ENCODE measurements at places on chromosomes 12 and 14.

GRCh38 chr12:65948320-65949008 lies 124.2 kb downstream of the HMGA2 start:
- DNase-seq = no peak

DNA sequence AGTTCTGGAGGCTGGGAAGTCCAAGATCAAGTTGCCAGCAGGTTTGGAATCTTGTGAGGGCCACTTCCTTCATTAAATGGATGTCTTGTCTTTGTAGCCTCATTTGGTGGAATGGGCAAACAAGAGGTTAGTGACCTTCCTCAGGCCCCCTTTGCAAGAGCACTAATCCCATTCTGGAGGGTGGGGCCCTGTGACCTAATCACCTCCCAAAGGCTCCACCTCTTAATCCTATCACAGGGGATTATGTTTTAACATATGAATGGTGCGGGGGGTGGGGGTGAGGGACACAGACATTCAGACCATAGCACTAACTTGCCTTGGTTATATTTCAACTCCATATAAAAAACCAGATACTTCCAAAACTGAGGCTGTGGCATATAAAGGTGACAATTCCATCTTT lies 59.9 kb upstream of the PPP4R3A start:
- no peak for DNase-seq

DNA sequence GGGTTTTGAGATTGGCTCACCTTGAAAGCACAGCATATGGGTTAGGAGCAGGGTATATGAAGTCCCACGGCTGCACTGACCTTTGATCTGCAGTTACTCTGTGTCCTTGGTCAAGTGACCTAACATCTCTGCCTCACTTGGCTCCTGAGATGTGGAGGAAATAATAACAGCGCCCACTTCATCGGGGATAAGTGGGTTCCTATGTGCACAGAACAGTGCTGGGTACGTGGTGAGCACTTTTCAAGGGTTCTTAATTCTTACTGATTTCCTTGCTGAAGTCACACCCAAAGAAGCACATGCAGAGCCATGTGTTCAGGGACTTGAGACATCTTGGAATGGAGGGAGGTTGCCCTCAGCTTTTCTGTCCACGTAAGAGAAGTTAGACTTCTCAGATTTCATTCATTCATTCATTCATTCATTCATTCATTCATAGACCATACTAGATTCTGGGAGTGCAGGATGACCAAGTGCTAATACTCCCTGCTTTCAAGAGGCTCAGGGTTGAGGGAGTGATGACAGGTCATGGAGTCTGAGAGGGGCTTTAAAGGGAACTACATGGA lies 39.4 kb downstream of the ADGRD1 start:
- no peak for DNase-seq

DNA sequence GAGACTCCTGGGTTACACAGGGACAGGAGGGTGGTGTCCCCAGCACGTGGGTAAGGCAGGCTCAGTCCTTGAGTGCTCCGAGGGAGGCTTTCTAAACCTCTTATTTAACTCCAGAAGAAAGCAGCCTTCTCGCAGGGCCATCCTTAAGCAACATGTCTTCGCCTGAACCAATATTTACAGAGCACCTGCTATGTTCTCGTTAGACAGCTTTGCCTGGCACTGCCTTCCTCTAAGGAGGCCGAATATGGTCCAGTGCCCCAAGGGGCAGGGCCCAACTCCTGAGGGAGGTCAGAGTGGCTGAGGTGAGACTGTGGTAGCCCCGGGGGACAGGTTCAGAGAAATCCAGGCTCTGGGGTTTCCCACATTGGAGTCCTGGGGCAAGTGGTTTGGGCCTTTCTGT lies 2.1 kb upstream of the SCARB1 start:
- no peak for DNase-seq

- no peak for DNase-seq
These were observed 4.7 kb downstream of the SYNE2 start for GRCh38 chr14:63857466-63858030.

- no peak for DNase-seq
These were observed 2.1 kb upstream of the PLEK2 start for GRCh38 chr14:67413806-67414769.

DNA sequence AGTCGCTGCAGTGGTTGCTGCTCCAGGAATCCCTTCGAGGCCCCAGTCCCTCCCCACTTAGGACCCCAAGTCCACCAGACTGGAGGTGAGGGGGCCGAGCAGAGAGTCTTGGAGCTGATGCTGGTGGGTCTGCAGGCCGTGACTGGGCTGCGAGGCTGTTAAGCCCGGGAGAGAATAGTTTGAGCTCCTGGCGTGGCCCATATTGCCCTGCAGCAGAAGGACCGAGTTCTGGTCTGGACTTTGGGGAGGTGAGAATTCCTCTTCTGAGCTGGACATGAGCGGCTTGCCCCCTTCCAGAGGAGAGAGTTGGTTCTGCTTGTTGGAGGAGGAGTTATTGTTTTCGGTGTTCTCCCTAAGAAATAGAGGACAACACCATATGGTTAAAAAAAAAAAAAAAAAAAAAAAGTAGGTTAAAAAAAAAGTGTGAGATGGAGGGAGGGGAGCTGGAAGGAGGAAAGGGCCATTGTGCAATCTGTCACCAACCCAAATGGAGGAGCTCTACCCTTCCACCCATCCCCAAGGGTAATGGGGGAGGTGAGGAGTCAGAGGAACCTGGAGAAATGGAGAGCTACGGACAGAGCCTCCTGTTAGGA lies 3.0 kb downstream of the SIX1 start:
- no peak for DNase-seq

- no peak for DNase-seq
These were observed 96.9 kb downstream of the HELB start for GRCh38 chr12:66398931-66399910.

GRCh38 chr12:52965337-52965731 lies 16.4 kb downstream of the KRT18 start:
- no peak for DNase-seq

DNA sequence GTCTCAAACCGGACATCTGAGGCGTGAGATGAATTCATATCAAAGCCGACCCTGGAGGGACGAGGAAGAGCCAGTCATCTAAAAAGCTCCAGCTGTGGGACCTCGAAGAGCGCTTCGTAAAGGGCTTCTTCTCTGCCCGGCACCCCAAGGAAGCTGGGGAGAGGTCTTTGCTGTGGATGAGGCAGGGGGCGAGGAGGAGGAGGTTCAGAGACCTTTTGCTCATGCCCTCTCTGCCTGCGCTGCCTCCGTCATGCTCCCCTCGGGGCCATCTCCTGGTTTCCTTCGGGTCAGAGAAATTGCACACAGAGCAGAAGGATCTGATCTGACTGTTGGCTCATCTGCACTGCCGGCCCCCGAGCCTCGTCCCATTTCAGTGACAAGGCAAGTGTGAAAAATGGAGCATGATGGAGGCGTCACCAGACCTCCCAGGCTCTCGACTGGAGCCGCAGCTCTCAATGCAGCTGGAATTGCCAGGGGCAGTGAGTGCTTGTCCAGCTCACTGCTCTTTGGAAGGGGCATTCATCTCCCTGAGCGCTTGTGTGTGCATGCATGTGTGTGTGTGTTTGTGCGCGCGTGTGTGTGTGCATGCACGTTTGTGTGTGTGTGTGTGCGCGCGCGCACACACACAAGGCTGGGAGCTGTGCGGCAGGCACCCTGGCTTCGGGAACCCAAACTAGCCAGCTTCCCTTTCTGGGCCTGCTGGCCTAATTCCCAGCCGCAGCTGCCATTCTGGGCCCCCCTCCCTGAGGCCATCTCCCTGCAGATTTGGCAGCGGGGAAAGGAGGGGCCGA lies 9.2 kb downstream of the CABP1 start:
- DNase-seq = no peak

DNA sequence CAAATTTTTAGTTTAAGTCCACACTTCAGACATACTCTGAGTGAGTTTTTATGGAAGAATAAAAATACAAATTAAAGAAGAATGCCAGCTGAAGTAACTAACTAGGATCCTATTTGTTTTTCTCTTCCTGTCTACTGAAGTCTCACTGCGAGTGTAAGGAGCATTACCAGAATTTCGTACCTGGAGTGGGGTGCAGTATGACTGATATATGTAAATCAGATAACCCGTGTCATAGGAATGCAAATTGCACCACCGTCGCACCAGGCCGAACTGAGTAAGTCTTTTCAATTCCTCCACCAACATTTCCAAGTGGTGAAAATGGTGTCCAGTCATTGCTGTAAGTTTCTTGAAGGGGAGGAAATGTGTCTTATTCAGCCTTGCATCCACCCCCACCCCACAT lies 52.9 kb downstream of the STAB2 start:
- DNase-seq = no peak

DNA sequence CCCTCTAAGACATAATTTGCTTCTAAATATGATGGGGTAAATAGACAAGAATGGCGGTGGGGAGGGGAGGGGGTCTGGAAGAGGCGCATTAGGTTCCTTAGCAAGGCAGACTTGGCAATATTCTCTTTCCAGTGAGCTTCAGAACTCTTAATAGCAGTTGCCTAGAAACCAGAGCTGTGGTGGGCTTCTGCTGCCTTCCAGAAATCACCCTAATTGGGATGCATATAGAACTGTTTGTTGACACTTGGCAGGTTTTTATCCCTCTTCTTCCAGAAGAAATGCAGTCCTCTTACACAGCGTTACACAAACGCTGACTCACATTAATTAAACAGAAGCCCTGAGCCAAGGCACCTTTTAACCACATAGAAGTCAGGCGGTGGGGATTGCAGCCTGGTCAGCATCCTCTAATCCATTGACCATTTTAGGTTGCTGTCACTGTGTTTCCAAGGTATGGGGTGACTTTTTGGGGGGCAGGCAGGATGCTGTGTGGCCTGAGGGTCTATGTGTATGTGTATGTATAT lies 114.1 kb downstream of the CCDC60 start:
- DNase-seq = peak; percentile 73

GRCh38 chr12:105077435-105077834 lies 6.8 kb downstream of the ALDH1L2 start:
- no peak for DNase-seq

DNA sequence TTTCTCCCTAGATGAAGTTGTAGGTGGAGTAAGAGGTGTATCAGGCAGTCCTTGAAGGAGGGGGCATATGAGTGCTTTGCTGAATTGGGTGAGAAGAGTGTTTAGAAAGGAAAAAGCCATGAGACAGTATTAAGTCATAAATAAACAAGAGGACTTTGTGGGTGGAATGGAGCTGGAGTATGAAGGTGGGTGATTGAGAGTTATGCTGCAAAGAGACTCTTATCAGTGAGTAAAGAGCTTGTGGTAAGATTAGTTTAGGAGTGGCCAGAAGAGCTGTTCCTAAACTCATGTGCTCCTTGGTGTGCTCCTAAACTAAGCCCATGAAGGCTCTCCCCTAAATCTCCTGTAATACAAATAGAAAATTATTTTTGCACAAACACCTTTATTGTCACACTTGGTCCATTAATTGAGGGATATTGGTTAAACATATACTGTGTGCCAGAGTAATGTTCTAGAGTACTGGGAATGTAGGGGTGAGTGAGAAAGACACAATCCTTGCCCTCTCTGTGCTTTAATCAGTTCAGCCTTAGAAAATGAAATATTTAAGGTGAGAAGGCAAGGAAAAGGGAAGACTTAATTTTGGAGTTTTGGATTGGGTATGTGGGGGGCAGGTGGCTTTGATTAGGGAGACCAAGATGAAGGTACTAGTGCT lies 9.8 kb downstream of the CHPT1 start:
- no peak for DNase-seq

- no peak for DNase-seq
These were observed 1.7 kb downstream of the RARG start for GRCh38 chr12:53230108-53230845.

DNA sequence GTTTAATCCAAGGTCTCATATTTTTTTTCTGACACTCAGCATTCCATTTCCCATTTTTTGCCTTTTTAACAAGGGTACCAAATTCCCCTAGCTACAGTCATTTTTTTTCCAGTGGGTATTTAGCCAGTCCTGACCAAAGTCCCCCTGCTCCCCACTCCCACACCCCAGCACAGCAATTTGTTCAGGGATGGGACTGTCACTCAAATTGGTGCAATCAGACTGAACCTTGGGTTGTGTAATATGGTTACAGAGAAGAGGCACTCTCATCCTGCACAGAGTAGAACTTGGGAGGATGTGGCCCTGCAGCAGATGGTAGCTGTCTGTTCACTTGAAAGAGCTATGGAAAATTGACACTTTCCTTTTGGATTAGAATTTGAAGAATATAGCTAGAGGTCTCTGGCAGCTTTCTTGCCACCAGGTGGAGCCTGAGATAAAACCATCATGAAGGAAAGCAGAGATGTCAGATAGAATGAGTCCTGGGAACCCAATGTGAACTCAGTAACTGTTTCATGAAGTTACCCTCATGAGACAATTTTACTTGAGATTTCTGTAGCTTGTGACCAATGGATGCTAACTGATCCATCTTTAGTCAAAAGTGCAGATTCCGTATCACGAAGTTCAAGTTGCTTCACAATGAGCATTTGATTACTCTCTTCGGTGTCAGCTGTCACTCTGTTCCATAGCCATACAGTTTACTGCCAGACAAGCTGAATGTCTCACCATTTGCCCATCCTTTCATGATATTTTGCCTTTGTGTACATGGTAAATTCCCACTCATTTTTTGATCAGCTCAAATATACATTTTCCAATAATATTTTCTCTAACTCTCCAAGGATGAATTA lies 394.0 kb upstream of the SYT1 start:
- peak; percentile 20 for DNase-seq

DNA sequence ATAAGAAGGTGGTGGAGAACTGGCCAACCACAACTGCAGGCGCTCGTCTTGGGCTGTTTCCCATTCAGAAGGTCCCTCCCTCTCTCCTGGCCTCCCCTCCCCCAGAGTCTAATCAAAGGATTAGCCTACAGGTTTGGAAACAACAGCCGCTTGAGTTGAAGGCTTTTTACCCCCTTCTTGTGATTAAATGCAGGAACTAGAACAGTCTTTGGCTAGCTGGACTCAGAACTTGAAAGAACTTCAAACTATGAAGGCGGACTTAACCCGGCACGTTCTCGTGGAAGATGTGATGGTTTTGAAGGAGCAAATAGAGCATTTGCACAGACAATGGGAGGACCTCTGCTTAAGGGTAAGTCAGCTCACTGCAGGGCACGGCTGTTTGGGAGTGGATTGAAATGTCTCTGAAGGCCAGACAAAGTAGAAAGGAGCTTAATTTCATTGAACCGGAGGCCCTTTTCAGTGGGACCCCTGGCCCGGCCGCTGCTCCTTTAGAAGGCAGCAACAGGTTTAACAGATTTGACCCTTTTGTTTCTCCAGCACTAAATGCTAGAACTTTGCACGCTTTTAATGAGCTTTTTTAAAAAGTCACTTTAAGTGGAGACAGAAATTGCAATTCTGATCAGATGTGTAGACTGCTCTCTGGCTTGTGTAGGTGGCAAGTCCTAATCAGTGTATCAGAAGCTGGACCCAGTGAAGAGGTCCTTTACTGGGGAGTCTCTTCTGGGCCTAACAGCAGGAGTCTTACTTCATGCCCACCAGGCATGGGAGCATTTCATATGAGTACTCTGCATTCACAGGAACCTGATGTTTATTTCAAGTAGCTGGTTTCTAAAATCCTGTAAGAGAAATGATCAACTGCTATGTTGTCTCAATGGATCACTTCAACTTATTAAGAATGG lies 107.7 kb downstream of the ESR2 start:
- DNase-seq = no peak

Measured in NCI-H1092 treated with DMSO at 0.1 percent for 48 hours (cell line).